CD4-positive, alpha-beta T cell treated with Interleukin-15 for 4 hours (primary cell): ENCODE measurements at places on chromosomes 1 and 21.
A peak's percentile ranks its signal among the peaks of the same experiment; 100 is the strongest.

- DNase-seq, result no peak
These were observed 110.8 kb downstream of the CDC7 start for GRCh38 chr1:91611483-91611917.

DNA sequence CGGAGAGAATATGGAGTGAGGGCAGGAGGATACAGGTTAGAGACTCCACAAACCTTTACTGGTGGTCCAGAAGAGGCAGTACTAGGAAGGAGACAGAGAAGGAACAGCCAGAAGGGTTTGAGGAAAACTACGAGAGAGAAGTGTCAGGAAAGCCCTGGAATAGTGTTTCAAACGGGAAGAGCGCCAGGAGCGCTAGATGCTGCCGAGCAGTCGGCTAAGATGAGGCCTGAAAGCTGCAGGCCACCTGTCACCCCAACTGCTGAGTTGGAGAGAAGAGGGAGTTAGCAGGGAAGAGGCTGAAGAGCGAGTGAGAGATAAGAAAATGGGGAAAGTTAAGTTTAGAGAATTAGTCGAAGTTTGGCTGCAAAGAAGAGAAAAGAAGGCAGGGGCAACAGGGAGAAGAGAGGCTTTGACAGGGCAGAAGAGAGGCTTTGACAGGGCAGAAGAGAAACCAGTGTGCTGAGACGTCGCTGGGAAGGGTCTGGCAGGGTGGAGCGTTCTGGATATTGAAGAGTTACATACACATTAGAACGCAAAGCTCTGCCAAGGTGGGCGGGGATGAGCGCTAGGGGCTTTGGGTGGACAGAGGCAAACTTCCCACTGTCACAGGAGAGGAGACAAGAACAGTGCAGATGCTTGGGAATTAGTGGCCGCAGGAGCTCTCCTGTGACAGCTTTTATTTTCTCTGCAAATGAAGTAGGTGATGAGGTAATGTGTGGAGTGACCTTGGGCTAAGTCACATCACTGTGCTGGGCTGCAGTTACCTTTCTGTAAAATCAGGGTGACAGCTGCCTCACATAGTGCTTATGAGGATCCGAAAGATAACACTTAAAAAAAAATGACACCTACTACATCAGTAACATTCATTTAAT, 31.2 kb downstream of the PCSK9 start:
- no peak for DNase-seq

DNA sequence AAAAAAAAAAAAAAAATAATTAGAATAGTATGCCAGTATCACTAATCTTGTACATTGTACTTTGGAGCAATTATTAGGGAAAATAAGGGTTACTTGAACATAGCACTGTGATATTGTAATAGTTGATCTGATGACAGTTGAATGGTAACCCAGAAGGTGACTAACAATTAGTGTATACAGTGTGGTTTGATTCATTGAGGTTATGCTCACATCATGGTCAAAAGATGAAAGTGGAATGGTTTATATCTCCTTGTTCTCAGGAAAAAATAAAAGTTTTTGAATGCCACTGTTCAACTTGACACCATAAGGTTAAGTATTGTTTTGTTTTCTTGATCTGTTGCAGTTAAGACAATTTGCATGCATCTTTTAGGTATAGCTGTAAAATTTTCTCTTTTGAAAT, 87.0 kb downstream of the GPR52 start:
- DNase-seq, result no peak

GRCh38 chr1:106268070-106268469, 788.4 kb upstream of the PRMT6 start:
- no peak for DNase-seq

- no peak for DNase-seq
These were observed 345.1 kb downstream of the RYR2 start for GRCh38 chr1:237387144-237387505.

DNA sequence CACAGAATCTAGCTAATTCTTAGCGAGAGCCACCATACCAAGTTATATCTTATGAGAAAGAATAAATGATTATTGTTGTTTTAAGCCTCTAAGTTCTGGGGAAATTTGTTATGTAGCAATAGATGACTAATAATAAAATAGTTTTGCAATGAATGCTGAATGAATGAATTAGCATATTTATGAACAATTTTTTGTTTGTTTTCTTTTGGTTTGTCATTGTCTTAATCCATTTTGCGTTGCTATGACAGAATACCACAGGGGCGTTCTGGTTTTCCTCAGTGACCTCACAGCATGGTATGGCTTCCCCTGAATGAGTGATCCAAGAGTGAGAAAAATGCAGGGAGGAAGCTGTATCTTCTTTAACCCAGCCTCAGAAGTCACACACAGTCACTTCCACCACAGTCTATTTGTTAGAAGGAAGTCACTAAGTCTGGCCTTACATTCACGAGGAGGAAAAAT, 53.8 kb upstream of the HPDL start:
- DNase-seq, result no peak

DNA sequence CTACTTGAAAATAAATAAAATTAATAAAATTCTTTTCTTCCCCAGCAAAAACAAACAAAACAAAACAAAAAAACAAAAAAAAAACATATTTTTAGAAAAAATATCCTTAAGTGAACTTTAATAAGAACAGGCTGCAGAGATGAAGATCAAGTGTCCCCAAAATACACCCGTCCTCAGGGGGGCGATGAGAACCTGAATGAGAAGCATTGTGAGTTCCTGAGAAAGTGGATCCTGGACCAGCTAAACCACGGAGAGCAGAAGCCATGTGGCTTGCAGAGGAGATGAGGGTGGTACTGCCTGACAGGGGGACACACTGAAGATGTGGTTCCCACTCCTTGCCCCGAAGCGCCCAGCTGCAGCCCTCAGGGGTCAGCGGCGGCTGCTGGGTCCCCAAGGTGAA, 89.3 kb downstream of the ITPKB start:
- peak; percentile 39 for DNase-seq
